ENCODE measurements at places on chromosomes 6 and 20.
A peak's percentile ranks its signal among the peaks of the same experiment; 100 is the strongest.

DNA sequence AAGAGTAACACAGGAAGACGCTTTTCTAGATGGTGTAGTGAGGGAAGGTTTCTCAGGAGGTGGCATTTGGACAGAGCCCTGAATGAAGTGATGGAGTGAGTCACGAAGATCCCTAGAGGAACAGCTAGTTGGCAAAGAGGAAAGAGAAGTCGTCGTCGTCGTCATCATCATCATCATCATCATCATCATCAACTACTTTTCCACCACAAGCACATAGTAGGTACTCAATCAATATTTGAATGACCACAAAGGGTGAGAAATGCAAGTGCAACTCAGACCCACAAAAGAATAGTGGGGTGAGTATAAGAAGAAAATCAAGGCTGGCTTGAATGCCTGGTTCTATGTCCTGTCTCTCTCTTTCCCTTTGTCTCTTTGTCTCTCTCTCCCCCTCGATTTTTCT, 28.3 kb upstream of the OCSTAMP start:
- no peak for DNase-seq

GRCh38 chr20:45497971-45498494, 17.4 kb downstream of the SPINT3 start:
- DNase-seq = no peak

- no peak for DNase-seq
These were observed 536 bp upstream of the MTFR2 start for GRCh38 chr6:136250686-136251008.

DNA sequence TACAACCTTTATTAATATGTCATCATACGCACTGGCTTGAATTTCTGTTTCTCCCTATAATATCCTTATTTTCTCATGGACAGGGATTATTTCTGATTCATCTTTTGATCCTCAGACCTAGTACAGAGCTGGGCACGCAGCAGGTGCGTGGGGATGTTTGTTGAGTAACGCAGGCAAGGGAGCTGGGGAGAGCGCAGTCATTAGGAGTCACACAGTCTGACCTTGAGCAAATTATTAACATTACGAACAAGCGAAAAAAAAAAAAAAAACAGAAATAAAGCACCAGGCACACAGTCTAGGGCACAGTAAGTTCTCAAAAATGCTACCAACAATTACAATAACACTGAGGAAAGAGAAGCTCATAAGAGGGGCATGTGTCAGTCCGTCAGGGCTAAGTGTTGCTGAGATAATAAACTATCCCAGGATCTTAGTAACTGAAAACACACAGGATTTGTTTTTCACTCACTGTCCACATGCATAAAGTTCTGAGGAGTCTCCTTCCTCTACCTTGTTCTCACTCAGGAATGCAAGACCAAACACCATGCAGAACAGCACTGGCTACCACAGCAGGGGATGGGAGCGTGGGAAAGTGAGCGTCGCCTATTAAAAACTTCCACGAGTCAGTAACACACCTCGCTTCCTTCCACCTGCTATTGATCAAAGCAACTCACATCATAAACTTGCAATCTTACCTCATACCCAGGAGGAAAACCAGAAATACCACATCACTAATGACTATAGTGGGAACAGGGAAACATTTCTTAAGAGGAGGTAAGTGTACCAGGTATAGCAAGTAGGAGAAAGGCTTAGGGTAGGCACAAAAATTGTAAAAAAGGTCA, 56.9 kb downstream of the PDE10A start:
- no peak for DNase-seq

DNA sequence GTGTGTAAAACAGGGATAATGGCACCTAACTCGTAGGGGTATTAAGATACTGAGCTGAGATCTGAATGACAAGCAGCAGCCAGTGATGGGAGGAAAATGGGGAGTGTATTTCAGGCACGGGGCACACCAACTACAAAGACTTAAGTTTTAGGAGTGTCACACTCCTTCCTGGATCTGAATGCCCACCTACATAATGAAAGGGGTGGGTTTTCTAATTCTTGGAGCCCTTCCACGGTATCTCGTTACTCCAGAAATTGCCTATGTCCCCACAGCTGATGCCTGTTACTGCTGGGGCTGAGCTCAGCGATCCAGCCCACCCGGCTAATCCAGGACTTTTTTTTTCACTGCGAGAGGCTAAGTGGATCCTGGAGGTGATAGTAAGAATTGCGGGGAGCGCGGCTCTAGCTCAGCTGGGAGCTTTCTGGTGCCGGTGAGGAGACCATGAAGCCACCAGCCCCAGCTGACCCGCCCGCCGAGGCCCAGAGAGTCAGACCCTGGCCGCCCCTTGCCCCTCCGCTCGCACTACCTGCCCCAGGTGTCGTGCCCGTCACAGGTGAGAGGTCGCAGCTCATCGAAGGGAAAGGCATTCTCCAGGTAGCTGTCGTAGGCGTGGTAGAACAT, 727 bp downstream of the EDEM2 start:
- no peak for DNase-seq

- no peak for DNase-seq
These were observed 13.3 kb downstream of the FHL5 start for GRCh38 chr6:96576221-96576620.

GRCh38 chr6:31178143-31179041, 7.9 kb upstream of the POU5F1 start:
- no peak for DNase-seq

GRCh38 chr20:48234951-48235350, 449.7 kb upstream of the SULF2 start:
- no peak for DNase-seq

GRCh38 chr6:110484321-110484720, 7.9 kb upstream of the SLC22A16 start:
- DNase-seq = no peak

DNA sequence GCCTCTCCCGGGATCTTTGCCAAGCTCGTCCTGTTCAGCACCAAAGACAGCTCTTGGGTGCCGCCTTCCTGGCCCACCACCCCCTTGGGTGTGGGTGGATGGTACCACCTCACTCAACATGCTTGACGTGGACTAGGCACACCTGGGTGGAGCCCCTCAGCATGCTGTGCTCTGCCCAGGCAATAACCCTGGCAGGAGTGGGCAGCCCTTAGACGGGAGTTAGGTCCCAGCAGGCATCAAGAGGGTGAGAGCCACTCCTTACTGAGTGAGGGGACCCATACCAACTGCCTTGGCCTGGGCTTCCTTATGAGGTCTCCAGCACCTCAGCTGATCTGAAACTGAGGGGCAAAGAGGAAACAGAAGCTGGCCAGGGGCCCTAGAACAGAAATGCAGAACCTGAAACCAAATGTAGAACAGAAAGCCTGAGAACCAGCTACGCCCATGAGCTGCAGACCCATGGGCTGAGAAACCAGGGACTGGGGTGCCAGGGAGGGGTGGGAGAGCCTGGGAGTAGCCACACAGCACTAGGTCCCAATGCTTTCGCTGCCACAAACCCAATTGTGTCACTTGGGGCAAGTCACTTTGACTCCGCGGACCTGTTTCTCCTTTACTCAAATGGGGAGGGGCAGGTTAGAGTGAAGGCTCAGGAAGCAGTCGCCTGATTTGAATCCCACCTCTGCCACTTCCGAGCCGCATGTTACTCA, 2.0 kb downstream of the FGD2 start:
- no peak for DNase-seq

- no peak for DNase-seq
These were observed 186.1 kb upstream of the PRSS16 start for GRCh38 chr6:27061235-27061993.

DNA sequence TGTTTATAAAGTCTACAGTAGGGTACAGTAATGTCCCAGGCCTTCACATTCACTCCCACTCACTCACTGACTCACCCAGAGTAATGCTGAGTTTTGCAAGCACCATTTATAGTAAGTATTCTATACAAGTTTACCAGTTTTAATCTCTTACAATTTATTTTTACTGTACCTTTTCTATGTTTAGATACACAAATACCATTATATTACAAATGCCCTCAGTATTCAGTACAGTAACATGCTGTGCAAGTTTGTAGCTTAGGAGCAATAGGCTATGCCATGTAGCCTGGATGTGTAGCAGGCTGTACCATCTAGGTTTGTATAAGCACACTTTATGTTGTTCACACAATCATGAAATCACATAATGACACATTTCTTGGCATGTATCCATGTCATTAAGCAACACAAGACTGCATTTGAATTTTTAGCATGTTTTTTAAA, 673.6 kb downstream of the CD109 start:
- no peak for DNase-seq

- DNase-seq = no peak
These were observed 10.7 kb downstream of the TRERF1 start for GRCh38 chr6:42440778-42441696.

- no peak for DNase-seq
These were observed 142.0 kb upstream of the PMEPA1 start for GRCh38 chr20:57851796-57852195.

GRCh38 chr6:13234130-13234529, 94.2 kb downstream of the TBC1D7 start:
- DNase-seq = no peak

GRCh38 chr20:58106143-58106750, 122.2 kb downstream of the ANKRD60 start:
- DNase-seq = no peak

DNA sequence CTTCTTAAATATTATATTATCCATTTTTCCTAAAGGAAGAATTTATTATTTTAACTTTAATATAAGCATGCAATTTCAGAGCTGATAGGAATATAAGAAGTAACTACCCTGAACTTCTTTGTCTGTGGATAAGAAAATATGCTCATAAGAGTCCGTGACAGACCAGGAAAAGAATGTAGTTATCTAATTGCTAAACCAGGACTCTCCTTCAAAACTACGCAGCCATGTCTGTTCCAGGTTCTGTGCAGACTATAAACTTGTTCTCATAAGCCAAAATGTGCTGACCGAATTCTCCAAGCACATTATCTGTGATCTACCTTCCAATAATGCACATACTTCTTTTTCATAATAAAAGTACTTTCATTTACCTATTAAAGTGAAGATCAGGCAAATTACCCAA, 116.5 kb downstream of the TRDN start:
- no peak for DNase-seq

DNA sequence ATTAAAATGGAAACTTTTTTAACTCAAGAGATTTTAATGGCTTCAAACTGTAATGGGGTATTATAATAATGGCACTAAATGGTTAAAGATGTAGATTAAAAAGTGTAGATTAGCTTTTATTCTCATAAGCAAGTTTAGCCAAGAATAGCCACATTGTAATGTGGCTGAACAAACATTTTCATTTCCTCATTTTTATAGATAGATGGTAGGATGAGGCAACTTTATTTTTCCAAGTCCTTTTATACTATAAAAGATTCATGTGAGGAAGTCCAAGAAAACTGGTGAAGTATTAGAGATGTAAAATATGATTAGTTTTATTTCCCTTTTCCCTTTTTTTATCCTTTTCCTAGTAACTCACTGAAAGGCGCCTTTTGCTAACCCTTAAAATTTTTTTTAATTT, 88.8 kb downstream of the ATRN start:
- DNase-seq = no peak

GRCh38 chr6:129453073-129453472, 256.9 kb downstream of the ARHGAP18 start:
- DNase-seq = no peak

- no peak for DNase-seq
These were observed 49.4 kb downstream of the TMC2 start for GRCh38 chr20:2585811-2586210.

DNA sequence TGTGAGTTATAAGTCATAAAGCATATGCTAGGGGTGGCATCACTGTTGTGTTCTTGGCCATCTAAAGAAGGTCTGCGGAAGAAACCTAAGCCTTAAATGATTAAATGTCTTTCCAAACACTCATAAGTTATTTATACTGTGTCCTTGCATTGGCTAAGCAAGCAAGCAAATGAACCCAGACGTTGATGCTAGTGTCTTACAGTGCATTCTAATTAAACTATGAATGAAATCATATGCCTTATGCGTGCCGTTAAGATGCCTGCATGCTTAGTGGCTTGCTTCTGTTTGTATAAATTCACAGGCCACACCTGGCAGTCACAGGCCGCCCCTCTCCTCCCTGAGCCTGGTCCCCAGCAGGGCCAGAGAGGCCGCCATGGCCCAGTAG, 49.9 kb downstream of the RIN2 start:
- DNase-seq = no peak

- DNase-seq = no peak
These were observed 184.9 kb upstream of the LAMP5 start for GRCh38 chr20:9329355-9330101.

- DNase-seq = no peak
These were observed 764 bp downstream of the BAG6 start for GRCh38 chr6:31651602-31652191.

DNA sequence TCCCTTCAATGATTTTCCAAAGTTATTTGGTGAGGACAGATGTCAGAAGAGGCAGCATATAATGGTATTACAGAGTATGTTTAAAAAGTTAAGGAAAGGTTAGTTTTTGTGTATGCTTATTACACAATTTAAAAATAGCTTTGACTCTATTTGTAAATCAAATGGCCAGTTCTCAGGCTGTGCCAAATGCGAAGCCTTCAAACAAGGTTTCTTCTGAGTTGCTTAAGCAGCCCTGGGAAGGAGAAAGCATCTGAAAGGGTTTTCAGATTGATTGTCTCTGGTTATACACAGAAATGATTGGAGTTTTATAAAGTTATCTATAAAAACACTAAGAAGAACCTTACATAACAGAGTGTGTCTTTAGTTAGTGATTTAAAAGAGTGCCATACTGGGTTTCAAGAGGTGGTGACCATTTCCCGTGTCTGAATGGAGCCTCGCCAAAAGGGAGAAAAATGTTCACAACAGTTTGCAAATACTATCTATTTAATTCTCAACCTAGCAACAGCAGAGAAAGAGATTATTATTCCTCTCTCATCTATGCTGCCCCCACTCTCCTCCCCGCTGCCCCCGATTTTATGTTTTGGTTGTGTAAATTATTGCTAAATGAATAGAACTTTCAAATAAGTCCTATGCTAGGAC, 16.7 kb downstream of the CD109 start:
- no peak for DNase-seq

- DNase-seq = no peak
These were observed 21.3 kb downstream of the AARS2 start for GRCh38 chr6:44291841-44292240.

GRCh38 chr20:57261457-57262251, 4.8 kb downstream of the BMP7 start:
- DNase-seq = no peak

DNA sequence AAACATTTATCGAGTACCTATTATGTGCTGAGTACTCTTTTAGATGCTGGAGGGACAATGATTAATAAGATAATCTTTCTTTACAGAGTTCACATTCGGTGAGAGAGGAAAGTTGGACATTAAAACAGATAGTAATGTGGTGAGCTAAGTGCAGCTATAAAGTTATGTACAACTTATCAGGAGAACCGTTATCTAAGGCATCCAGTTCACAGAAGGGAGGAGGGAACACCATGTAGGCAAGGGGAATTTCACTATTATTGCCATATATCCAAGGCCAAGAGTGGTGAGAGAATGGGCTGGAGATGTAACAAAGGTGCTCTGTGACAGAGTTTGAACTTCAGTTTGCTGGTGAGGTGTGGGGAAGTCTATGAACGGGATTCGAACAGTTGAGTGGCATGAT, 105.8 kb downstream of the CARMIL1 start:
- no peak for DNase-seq

- no peak for DNase-seq
These were observed 683.3 kb downstream of the QKI start for GRCh38 chr6:164097551-164098398.

- peak; percentile 27 for DNase-seq
These were observed 23.8 kb upstream of the BNIP5 start for GRCh38 chr6:36360241-36361054.

GRCh38 chr6:37785663-37786270, 33.8 kb upstream of the ZFAND3 start:
- DNase-seq = no peak

GRCh38 chr20:48728042-48728825, 99.6 kb downstream of the PREX1 start:
- no peak for DNase-seq

Data from stimulated activated CD8-positive, alpha-beta memory T cell treated with anti-CD3 and anti-CD28 coated beads, Interleukin-7, amount 100 ng/mL, for 1 hour (primary cell).